Body of pancreas (tissue), 4 donors: ENCODE measurements at places on chromosomes 11 and 22.

DNA sequence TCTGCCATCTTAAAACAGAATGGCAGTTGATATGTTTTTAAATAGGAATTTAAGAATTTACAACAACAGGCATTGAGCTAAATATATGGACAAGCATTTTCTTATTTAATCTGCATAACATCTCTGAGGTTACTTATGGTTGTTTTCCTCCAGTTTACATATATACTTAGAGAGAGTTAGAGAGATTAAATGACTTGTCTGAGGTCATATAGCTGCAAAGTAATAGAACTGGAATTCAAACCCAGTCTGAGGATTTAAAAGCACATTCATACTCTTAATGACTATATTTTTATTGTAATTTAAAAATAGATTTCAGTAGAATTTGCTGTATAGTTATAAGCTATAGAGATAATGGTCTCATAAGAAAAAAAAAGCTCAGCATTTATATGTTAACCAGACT is 81.4 kb upstream of the GRIK4 start:
- DNase-seq = no peak

- no peak for DNase-seq
Observed at GRCh38 chr22:37137131-37137530, 12.6 kb downstream of the IL2RB start.

- DNase-seq = no peak
Observed at GRCh38 chr22:23059284-23059948, 10.9 kb upstream of the GNAZ start.

DNA sequence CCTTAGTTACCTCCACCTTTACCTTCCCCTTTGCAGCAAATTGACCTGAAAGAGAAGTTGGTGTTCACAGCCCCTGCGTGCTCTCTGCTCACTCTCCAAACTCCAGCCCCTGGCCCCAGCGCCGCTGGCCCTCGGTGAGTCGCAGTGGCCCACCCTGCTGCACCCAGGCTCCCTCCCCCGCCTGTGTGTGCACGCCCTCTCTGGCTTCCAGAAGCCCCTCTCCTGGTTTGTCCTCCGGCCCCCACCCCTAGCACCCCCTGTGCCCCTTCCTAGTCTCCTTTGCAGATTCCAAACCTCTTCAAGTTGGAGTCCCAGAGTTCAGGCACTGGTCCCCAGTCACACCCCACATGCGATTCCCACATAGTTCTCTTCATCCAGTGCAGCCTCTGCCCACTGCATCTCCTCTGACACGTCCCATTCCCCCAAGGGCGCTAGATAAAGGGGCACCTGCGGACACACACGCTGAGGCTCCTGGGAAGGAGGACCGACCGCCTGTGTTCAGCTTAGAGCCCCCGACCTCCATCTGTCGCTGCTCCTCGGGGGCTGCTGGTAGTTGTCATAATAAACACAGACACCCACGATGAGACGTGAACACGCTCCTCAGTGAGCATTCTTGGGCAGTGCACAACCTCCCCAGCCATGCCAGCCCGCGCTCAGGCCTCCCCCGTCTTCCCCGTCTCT is 1.5 kb upstream of the PHRF1 start:
- DNase-seq = no peak

- no peak for DNase-seq
Observed at GRCh38 chr11:15144347-15144746, 29.6 kb downstream of the INSC start.

DNA sequence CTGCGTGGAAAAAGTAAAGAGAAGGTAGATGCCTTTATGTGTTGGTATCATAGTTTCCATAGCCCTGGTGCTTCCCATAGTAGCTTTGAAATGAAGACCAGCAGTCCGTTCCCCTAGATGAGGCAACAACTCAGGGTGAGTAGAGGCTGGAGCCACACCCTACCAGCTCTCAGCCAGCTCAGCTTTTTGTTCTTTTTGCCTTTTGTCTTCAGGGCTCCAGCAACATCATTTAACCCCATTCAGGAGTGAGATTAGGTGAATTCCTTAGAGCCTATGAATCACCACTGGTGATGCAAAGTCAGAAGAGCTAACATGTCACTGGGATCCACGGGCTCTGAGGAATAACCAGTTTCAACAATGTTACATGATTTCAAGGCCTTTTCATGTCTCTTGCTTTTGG is 14.0 kb upstream of the SESN3 start:
- DNase-seq = no peak

DNA sequence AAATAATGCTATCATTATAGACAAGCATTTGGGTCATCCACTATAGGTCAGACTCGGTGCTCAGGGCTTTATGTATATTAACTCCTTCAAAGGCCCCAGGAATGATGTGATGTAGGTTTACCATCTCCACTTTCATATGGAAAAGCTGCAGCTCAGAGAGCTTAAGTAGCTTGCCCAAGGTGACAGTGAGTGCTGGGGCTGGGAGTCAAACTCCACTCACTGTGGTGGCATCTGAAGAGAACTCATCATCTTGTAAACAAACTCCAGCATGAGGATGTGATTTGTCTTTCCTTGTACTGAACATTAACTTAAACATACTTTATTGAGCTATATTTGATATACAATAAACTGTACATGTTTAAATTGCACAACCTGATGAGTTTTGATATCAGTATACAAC is 25.4 kb downstream of the TENM4 start:
- DNase-seq = no peak

GRCh38 chr11:114877976-114878375 is 199.6 kb downstream of the NXPE2 start:
- no peak for DNase-seq

- DNase-seq = no peak
Observed at GRCh38 chr11:40885250-40885954, 574.0 kb downstream of the LRRC4C start.

DNA sequence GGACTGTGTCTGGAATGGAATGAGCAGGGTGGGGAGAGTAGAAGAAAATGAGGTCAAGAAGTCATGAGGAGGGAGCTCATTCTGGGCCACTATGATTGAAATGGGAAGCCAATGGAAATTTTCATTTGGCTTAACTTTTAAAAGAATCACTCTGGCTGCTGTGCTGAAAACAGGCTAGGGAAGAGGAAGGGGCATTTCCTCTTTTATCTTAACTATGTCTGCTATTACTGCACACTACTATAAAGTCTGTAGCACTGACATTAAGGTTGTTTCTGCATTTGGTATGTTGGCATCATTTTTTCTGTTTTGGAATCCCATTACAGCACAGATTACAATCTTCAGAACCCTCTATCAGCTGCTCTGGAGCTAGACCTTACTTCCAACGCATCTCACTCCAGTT is 8.2 kb downstream of the PATL1 start:
- no peak for DNase-seq

DNA sequence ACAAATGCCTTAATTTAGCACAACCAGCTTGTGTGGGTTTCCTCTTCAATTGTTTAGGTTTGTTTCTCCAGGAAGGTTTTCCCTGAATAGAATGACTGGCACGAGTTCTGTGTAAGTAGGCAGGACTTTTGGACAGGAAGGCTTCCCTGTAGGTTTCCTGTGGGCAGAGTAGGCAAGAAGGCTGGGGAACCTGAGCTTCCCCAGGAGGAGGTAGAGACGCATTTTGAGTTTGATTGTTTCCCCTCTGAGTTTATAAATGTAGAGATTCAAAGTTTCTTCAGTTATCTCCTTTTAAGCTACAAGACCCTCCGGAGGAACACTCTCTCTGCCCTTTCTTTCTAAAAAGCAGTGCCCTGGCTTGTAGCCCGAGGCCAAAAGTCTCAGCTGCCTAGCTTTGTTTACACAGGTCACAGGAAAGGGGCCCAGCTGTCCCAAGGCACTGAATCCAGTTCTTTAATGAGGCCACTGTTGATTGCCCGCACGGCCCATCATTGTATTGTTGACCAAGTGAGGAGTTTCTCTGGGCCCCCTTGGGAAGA is 66.6 kb upstream of the RDX start:
- DNase-seq = peak; percentile 51

DNA sequence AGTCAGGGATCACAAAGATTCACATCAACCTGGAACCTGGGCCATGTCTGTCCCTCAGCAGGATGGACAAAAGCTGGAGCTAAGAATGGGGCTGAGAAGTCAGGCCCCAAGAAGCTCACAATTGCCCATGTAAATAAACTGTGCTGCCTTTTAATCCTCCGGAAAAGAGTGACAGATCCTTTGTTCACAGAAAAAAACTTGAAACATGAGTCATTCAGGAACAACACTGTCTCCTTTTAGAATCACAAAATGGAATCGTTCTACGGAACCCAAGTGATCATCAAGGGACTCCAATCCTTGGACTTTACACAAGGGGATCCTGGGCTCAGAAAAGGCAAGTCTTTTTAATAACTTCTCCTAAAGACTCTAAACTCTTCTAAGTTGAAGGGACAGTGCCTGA is 36.1 kb downstream of the RELT start:
- no peak for DNase-seq

DNA sequence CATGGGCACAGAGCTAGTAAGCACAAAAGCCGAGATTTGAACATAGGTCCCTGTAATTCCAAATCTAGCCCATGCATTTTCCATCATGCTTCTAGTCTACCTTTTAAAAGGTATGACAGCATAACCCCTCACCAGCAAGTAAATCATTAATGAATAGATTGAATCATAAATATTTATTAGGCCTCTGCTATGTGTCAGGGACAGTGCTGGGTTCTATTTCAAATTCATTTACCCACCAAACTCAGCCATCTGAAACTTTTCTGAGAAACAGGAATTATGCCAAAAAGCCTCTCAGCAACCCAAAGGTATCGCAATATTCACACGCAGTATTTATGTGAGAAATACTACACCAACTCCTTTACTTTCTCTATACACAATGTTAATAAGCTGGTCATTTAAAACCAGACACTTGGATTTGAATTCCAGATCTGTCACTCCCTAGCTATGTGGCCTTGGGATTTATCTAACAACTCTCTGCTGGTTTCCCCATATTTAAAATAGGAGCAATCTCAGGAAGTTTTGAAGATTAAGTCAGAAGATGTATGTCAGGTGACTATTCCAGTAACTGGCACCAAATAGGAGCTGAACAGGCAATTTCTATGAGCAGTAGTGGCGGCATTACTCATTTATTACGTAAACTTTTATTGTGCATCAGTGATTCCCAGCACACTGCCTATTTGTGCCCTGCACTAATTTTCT is 191.4 kb downstream of the TENM4 start:
- no peak for DNase-seq

- no peak for DNase-seq
Observed at GRCh38 chr11:89205378-89205777, 27.7 kb downstream of the TYR start.

GRCh38 chr11:99920956-99921355 is 766.1 kb upstream of the ARHGAP42 start:
- no peak for DNase-seq

GRCh38 chr11:134858783-134859480 is 446.9 kb upstream of the B3GAT1 start:
- DNase-seq = no peak

DNA sequence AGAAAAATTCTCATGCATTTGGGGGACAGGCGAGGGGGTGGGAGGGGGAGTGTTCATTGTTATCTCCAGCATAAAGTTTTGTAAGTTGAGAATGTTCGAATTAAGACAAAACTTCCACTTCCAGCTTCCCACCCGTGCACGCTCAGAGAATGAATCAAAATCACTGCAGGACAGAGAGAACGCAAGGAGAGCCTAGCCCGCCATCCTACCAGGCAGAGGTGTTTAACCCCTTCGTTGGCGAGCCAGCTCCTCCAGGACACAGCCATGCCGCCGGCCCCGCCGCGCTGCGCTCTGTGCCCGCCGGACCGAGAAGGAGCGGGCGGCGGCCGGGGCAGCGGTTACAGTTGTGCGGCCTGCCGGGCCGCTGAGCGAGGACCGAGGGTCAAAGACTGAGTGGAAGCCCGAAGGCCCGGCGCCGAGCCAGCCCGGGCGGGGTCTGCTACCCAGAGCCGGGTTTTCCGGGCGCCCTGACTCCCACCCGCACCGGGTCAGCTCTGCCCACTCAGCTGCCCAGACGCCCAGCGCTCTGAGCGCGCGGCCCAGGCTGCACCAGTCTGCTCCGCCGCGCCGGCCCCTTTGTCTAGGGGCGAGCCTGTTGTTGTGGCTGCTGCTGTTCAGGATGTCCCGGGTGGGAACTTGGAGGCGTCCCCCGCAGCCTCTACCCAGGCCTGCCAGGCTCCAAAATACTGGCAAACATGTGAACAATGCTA is at the start of gene NOX4:
Gene NOX4 (minus strand): TSS at position 395 of the 710 bp plus-strand sequence. CDS start 129 bp downstream, at position 266.
- DNase-seq = peak; percentile 3

- DNase-seq = no peak
Observed at GRCh38 chr11:8289492-8289918, 25.8 kb upstream of the LMO1 start.

DNA sequence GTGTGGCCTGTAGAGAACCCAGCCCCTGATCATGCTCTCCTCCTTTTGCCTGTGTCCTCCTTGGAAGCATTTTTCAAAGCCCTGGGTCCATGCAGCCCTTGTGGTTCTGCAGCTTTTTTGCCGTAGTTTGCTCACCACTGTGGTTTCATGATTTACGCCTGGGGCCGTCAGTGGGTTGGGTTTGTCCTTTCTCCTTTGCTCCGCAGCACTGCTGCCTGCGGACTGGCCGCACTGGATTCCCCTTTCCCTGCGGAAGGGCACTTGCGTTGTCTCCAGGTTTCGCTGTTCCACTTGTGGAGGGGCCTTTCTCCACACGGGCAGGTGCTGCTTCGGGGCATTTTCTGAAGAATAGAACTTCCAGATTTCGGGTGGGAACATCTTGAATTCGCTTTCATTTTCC is 1260.9 kb downstream of the BRD1 start:
- DNase-seq = no peak

- no peak for DNase-seq
Observed at GRCh38 chr22:30307041-30307574, 17.8 kb upstream of the CASTOR1 start.

DNA sequence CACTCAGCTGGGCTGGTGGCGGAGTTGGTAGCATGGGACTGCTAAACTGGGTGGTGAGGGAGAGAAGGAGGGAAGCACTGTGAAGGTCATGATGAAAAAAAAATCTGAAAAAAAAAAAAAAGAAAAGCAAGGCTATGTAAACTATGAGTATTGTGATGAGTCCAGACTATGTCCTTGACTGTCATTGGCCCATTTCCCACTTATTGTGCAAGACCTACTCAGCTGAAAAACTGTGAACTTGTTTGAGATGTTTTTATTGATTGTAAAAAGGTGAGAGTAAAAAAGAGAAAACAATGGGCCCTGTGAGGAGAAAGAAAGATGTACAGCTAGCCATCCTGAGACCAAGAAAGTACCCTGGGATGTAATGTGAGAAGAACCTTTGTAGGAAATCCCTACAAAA is 798.4 kb upstream of the TENM4 start:
- no peak for DNase-seq
